ENCODE measurements at places on chromosomes 1 and 21.

- DNase-seq, result no peak
Measured at GRCh38 chr1:64836802-64837201, 91.9 kb downstream of the RAVER2 start.

- no peak for DNase-seq
Measured at GRCh38 chr1:56547473-56547872, 31.9 kb downstream of the PLPP3 start.

DNA sequence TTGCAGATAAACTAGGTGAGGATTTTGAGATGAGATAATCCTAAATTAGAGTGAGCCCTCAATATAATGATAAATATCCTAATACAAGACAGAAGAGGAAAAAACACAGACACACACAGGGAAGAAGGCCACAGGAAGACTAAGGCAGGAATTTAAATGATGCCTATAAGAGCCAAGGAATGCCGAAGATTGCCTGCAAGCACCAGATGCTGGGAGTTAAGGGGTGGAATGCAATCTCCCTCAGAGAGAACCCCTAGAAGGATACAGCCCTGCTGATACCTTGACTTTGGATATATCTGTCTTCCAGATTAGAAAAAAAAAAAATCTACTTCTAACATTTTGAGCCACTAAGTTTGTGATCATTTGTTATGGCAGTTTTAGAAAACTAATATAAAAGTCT, 299.7 kb upstream of the PRMT6 start:
- no peak for DNase-seq

GRCh38 chr1:201374364-201374763, 3.1 kb downstream of the TNNT2 start:
- DNase-seq, result no peak

GRCh38 chr21:29640080-29640508, 299.7 kb downstream of the GRIK1 start:
- DNase-seq, result no peak

DNA sequence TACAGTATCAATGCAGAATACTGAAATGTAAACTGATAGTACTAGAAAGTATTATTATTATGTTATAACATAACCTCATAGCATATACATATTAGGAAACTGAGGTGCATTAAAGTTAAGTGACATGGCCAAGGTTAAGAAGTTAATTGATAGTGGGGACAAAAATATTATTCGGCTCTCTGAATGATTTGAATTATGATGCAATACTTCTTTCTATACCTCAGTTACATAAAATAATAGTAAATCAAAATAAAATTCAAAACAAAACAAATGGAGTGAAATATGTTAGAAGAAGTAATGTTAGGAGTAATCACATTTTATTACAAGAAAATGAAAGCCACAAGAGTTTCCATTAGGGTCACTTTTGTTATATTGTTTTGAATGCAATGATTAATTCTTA, 455.2 kb downstream of the PLA2G4A start:
- DNase-seq, result no peak

- DNase-seq, result no peak
Measured at GRCh38 chr1:153395136-153395685, 4.3 kb upstream of the S100A8 start.

GRCh38 chr1:210727709-210728108, 399.0 kb downstream of the HHAT start:
- DNase-seq, result no peak

GRCh38 chr1:161182214-161182613, 4.9 kb upstream of the B4GALT3 start:
- DNase-seq, result peak; percentile 64

- DNase-seq, result peak; percentile 62
Measured at GRCh38 chr21:26070822-26071425, 99.6 kb downstream of the APP start.

- no peak for DNase-seq
Measured at GRCh38 chr21:43815107-43815613, 25.8 kb downstream of the RRP1 start.

- DNase-seq, result no peak
Measured at GRCh38 chr1:197333041-197333440, 65.0 kb downstream of the CRB1 start.

GRCh38 chr1:108129999-108130398, 70.1 kb downstream of the SLC25A24 start:
- no peak for DNase-seq

GRCh38 chr1:206004826-206005225, 1.6 kb upstream of the RAB7B start:
- no peak for DNase-seq

DNA sequence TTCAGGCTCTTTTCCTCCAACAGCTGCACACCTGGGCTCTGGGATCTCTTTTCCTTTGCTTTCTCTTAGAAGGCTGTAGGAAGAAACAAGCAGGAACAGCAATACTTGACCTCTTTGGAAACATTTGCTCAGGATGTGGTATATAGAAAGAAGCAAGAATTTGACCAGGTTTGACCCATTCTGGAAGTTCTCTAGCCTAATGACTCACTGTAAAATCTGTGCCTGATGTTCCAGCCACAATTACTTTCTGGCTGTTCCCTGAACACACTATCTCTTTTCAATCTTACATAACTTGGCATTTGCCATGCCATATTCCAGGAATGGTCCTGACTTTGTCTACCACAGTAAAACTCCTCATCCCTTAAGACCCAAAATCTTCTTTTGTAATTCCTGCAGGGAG, 419.9 kb upstream of the DAB1 start:
- DNase-seq, result peak; percentile 60

- DNase-seq, result no peak
Measured at GRCh38 chr1:230641346-230641745, 935 bp upstream of the COG2 start.

All from AG08395 (cell line).